ENCODE measurements at places on chromosomes 4 and X.

DNA sequence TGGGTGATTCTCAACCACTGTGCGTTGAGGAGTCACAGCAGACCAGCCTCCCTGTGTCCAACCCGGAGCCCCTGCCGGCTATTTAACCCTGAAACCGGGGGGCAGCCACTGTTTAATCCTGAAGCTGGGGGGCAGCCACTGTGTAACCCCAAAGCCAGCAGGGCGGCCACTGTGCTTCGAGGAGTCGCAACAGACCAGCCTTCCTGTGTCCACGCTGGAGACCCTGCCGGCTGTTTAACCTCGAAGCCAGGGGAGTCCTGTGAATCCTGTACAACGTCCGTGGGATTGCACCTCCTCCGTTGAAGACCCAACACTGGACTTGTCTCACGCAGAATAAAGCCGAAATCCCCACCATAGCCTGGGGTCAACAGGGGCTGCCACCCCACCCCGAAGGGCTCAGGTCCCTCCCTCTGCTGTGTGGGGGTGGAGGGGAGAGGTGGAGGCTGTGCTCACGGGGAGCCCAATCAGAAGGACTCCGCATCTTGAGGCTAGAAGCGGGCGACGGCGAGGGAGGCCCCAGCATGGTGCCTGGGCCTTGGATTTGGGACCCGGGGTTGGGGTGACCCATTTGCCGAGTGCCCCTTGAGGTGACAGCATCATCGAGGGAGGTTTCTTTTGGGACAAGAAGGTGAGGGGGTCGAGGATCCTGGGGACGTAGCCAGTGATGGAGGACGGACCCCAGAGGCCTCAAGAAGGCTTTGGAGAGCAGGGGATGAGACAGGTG is 94.9 kb downstream of the ADRA2C start:
- no peak for DNase-seq

DNA sequence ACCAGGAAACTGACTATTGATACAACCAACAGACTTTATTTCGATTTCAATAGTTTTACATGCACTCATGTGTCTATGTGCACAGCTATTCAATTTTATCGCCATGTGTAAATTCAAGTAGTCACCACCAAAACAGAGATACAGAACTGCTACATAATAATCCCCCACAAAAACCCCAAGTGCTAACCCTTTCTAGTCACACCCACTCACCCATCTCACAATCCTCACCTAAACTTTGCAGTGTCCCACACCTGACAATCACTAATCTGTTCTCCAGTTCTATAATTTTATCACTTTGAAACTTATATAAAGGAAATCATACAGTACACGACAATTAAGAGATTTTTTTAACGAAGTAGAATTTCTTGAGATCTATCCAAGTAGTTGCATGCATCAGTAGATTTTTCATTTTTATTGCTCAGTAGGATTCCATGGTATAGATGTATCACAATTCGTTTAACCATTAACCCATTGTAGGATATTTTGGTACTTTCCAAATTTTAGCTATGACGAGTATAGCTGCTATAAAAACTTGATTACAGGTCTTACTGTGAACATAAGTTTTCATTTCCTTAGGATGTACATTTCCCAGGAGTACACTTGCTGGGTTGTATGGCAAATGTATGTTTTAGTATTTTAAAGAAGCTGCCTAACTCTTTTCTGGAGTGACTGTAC is 85.9 kb downstream of the CASK start:
- DNase-seq, result no peak

DNA sequence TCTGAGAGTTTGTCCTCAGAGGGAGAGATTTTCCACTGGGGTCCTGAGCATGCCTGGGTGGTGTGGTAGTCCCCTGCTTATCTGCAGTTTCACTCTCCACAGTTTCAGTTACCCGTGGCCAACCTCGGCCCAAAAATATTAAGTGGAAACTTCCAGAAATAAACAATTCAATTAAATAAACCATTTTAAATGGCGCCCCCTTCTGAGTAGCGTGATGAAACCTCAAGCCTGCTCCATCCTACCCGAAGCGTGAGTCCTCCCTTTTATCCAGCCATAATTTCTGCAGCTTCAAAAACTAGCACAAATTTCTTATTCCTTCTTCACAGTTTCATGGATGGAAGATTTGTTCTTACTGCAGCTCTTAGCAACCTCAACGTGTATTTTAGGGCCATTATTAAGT is 26.7 kb downstream of the PNMA6E start:
- DNase-seq, result no peak

GRCh38 chrX:102651242-102652011 is at the start of gene GPRASP1:
GPRASP1 (plus strand) TSS chrX:102651483; CDS start chrX:102653914, 2,431 bp downstream.
- peak; percentile 9 for DNase-seq

- no peak for DNase-seq
Measured at GRCh38 chr4:3810111-3810680, 44.0 kb downstream of the ADRA2C start.

DNA sequence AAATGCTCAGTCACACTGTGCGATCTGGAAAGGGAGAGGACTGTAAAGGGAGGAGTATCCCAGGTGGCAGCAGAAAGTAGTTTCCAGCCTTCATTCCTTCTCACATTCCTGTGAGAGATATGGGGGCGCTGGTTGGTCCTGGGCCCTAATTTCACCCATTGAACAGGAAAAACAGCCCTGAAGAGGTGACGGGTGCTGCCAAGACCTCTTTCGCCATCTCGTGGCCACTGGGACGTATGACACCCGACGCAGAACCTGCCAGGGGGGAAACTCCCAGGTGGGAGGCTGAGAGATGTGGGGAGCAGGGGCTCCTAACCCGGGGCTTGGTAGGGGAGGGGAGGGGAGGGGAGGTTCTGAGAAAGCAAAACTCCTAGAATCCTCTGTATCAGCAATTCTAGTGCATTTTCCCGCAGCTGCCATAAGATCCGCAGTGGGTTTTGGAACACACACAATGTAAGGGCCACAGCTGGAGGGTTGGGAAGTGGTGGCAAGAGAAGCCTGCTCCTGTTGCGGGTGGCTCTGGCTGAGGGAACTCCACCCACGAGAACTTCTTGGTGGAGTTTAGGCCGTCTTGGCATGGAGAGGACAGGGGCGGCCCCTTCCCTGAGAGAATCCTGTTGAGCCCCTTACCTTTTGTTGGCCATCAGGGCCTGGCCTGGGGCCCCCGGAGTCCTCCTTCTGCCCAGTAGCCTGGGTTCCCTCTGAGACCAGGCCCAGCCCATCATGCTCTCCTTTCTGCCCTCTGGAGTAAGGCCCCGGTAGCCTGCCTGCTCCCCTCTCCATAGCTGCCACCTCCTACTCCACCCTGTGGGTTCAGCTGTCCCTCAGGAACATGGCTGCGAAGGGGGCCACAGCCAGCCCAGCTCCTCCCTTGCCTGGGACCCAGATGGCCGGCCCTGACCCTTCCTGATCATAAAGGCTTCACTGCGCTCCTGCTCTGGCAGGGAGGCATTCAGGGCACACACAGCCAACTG is 134.1 kb downstream of the OR13H1 start:
- no peak for DNase-seq

- no peak for DNase-seq
Measured at GRCh38 chrX:78388663-78389062, 61.3 kb upstream of the CYSLTR1 start.

DNA sequence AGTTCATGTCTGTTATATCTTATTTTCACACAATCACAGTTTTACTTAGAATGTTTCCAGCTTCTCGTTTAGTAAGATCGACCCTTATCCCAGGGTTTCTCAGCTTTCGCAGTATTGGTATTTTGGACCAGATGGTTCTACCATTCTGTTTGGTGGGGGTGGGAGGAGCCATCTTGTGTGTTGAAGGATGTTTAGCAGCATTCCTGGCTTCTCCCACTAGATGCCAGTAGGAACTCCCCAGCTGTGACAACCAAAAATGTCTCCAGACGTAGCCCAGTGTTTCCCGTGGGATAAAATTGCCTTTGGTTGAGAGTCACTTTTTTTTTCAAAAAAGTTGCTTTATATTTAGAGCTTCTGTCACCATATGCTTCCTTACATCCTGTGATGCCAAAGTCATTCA is 90.9 kb upstream of the TLR2 start:
- DNase-seq, result no peak

- no peak for DNase-seq
Measured at GRCh38 chr4:121783210-121783609, 17.9 kb upstream of the EXOSC9 start.

DNA sequence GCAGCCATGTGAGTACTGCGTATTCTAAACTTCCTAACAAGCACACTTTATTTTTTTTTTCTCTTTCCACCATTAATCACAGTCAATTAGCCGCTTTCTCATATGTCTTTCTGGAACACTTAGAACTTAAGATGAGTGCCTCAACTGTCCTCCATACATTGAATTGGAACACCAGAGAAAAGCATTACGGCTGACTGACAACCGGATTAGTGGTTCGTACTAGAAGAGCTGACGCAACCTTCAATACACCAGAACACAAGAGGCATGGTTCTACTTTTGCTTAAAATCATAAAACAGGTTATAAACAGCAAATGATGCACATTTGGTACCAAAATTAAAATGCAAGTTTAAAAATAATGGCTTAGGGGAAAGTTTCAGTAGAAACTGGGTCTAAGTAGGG is 3.3 kb downstream of the TMEM47 start:
- DNase-seq, result no peak

DNA sequence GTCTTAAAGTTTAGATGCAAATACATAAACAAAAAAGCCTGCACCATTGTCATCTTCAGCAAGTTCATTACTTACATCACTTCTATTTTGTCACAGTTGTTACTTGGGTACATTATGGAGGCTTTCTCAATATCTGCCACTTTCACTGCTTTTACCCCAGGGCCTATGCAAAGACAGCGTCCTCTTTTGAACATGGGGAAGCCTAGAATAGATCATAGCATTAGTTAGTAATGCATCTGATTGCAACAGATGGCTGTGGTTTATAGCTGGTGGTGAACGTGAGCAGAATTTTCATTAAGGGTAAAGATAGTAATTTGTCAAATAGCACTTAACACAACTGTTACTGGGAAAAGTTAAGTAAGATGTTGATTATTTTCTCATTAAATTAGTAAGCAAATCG is 729 bp downstream of the CXCL11 start:
- no peak for DNase-seq

DNA sequence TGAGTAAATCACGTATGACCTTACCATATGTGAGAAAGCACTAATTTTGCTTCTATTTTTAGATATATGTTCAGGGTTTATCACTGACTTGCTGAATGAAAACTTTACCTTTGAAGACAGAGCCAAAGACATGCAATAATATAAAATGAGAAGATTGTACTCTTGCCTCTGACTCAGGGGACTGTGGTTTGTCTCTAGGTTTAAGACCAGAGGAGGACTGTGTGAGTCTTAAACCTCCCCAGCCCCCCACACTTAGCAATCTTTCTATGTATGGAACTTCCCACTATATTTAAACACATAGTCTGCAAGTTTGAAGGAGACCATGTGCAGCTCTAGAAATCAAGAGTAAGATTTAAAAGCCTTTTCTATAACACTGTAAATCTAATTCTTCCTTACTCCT is 368.7 kb upstream of the FAM241A start:
- no peak for DNase-seq

GRCh38 chrX:13346646-13347045 is 26.8 kb upstream of the ATXN3L start:
- DNase-seq, result no peak

DNA sequence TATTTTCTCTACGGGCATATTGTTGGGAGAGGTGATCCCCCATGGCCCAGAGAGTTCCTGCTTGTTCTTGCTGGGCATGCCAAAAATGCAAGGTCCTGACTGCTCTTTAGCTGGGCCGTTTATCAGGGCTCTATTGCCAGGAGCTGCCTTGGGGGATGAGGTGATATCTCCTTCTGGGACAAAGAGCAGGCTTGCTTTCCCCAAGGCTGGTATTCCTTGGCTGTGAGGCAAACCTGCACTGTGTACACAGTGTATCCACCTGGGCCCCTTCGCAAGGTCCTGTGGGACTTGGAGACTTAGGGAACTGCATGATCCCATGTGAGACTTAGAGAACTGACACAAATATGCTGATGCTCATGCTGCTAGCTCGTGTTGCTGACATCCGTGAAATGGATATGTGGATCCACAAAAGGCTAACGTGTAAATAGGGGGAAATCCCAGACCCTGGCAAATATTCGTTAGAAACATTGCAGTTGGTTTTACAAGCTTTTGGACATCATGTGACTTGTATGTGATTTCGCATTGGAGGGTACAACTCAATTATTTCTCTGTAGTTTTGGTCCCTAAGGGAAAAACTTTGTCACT is 24.4 kb upstream of the ZFX start:
- no peak for DNase-seq

GRCh38 chrX:3462166-3462508 is 115.7 kb upstream of the MXRA5 start:
- DNase-seq, result no peak

DNA sequence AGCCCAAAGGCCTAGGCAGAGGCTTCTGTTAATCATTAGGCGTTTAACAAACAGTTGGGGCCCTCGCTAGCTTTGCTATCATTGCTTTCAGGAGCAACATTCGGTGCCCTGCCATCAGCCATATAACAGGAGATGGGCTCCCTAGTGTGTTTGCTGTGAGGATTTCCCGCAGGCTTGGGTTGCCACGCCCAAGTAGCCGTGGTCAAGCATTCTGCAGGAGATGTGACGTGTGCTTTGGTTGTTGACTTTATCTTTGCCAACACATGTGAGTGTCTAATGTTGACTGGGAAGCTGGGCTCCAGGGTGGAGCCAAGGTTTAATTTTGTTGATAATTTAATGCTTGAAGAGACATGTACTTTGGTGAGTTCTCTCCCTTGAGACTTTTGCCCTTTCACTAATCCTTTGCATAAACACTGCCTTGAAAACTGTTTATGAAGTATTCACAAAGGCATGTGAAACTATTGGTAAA is 184.6 kb upstream of the KIT start:
- no peak for DNase-seq

- DNase-seq, result no peak
Measured at GRCh38 chr4:165383591-165384073, 4.8 kb downstream of the CPE start.

- no peak for DNase-seq
Measured at GRCh38 chrX:16087076-16087475, 36.3 kb upstream of the GRPR start.

DNA sequence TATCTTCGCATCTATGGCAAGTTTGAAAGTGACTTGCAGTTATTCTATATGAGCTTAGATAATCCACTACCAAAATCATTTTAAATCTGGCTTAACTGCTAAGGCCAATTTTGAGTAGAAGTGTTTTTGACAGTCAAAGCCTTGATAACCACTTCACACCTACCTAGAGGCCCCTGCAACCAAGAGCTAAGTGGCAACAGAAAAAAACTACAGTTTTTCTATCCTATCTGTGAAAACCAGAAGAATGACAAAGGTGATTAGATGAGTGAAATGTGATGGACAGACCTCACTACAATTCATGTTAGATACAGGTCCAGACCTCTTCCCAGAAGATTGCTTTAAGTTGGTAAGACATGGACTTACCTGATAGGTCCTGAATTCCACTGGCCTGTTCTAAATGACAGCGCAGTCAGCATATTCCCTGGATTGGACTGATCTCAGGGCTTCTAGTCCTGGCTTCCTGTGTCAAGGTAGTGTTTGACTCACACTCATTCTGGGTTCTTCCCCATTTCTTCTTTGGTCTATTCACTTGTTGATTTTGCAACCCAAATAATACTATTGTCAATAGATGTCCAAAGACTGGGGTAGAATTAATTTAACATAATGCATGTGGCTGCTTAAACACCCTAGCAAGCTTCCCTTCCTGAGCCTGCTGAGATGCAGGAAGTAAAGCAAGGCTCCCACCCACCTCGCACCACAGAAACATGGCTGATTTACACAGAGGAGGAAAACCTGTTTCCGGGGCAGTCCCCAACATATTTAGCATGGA is 65.1 kb downstream of the PPP3CA start:
- DNase-seq, result no peak

- no peak for DNase-seq
Measured at GRCh38 chrX:20294284-20294683, 27.6 kb upstream of the RPS6KA3 start.

GRCh38 chr4:111204797-111205196 is 581.9 kb upstream of the PITX2 start:
- DNase-seq, result no peak

GRCh38 chr4:96525898-96526297 is 686.0 kb downstream of the PDHA2 start:
- DNase-seq, result no peak

All from esophagus squamous epithelium (tissue), 5 donors.